ENCODE measurements at places on chromosomes 1 and 21. TPM values are rescaled to one million over a fixed set of nuclear protein-coding genes. Genes with fewer than 3 reads are reported as not detected.

The SELE gene
- 6.9 TPM for total RNA-seq

The A3GALT2 gene
- total RNA-seq: 0.66 TPM

The KDM5B gene
- 369 TPM for total RNA-seq

The AQP10 gene
- total RNA-seq: not detected

The FCAMR gene
- not detected for total RNA-seq

The PDPN gene
- total RNA-seq: 14.1 TPM

The UTS2 gene
- total RNA-seq: not detected

The CLIC4 gene
- 192 TPM for total RNA-seq

The C2CD4D gene
- 0.27 TPM for total RNA-seq

The C1orf226 gene
- total RNA-seq: 12.4 TPM

The MANEAL gene
- total RNA-seq: 15.3 TPM

The FAM151A gene
- total RNA-seq: not detected

The REN gene
- total RNA-seq: not detected

The CGN gene
- total RNA-seq: 27.3 TPM

The LYPD8 gene
- total RNA-seq: not detected

The EXTL2 gene
- 35.7 TPM for total RNA-seq

The ALX3 gene
- 2.5 TPM for total RNA-seq

The ZBTB21 gene
- 18.0 TPM for total RNA-seq

The MFAP2 gene
- total RNA-seq: 52.1 TPM

The AGMAT gene
- 1.2 TPM for total RNA-seq

The PPIAL4G gene
- total RNA-seq: not detected

The SELP gene
- total RNA-seq: 9.5 TPM

The SGIP1 gene
- total RNA-seq: 108 TPM

The KRTAP12-2 gene
- not detected for total RNA-seq

Measured in camera-type eye (tissue), 1 donor.